G401 (cell line): ENCODE measurements at places on chromosomes 13 and 19.

DNA sequence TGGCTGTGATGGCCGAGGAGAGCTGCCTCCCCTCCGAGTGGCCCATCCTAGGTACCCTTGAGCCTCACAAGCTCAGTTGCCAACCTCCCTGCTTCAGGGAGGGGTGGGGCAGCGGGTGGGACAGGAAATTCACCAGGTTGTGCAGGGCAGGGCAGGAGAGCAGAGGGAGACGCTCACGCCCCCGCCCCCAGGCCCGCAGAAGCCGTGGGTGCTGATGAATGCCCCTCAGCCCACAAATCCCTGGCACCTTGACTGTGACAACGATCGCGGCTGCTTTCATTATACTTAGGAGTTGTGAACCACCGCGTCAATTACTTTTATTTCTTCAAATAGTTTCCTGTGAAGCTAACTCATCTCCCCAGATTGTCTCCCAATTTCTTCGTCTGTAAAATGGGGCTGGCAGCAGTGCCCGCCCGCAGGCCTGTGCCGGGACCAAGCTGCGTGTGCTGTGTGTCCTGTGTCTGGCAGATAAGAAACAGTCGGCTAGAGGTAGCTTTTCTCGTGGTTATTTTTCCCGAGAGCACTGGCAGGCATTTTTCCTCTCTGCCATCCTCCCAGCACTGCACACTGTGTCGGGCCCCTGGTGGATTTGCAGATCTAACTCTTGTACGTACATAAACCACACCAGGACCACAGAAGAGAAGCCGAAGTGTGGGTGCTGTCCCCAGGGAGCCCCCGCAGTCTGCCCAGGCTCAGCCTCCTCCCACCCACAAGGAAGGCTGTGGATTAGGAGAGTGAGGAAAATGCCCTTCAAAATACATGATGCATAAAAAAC lies 7.9 kb upstream of the RASA3 start:
- no peak for DNase-seq

GRCh38 chr13:59277106-59277505 lies 886.6 kb downstream of the DIAPH3 start:
- no peak for DNase-seq

GRCh38 chr13:92830821-92831220 lies 395.8 kb upstream of the GPC6 start:
- DNase-seq = no peak

DNA sequence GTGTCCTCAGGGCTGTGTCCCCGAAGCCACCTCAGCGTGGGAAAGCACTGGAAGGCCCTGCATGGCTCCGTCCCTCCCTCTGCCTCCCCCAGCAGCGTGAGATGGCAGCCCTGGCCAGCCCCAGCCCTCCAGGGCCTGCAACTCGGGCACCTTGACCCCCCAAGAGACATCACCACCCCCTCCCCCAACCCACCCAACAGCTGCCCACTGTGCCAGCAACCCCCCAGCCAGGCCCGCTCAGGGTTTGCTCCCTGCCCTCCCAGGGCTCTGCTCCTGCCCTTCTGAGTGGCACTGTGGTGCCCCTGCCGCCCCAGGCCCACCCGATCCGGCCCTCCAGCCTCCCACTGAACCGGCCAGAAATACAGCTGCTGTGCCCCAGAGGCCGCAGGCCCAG lies 1.5 kb upstream of the ASPDH start:
- no peak for DNase-seq

DNA sequence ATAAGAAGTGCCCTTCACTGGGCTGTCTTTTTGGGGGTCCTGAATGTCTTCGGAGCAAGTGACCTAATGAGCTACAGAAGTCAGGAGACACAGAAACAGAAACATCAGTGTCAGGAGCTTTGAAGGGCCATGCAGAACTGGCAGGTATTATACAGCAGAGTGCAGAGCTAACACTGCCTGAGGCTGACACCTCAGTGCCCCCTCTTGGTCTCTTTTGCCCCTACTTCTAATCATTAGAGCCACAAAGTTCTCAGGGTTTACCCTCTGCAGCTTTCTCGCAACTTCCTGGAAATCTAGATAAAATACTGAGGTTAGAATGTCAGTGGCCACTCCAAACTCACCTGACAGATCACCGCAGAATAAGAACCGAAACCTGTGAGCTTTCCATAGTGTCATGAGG lies 172.7 kb downstream of the B3GLCT start:
- DNase-seq = no peak

DNA sequence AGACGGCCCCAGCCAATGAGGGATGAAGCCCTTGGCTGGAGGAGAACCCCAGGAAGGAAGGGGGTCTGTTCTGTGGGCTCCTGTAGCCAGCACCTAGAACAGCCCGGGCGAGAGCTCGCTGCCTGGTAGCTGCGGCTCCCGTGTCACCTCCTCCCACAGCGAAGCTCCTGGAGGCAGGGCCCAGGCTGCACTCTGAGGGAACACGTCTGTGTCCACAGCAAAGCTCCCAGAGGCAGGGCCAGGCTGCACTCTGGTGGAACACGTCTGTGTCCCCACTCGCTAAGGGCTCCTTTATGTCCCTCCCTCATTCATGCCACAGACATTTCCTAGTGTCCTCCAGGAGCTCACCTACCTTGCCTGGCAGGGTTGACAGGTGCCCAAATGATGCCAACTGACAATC lies 8.4 kb downstream of the TRAPPC6A start:
- DNase-seq = no peak

GRCh38 chr19:3631053-3631861 lies 4.7 kb upstream of the CACTIN start:
- DNase-seq = no peak

DNA sequence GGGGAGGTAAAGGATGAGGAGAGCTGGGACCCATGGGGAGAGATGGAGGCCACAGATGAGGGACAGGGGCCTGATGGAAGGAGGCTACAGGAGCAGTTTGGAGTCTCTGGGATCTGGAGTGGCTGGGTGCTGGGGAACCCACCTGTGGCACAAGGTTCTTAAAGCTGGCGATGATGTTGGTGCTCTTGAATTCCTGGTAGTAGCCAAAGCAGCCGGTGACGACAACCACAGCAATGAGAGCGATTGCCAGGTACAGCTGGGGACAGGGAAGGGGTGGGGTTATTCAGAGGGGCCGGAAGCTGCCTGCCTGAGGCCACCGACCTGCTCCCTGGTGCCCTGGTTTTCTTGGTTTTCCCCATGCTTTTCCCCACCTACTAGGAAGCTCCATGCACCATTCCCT lies 2.8 kb downstream of the ATP4A start:
- DNase-seq = no peak

DNA sequence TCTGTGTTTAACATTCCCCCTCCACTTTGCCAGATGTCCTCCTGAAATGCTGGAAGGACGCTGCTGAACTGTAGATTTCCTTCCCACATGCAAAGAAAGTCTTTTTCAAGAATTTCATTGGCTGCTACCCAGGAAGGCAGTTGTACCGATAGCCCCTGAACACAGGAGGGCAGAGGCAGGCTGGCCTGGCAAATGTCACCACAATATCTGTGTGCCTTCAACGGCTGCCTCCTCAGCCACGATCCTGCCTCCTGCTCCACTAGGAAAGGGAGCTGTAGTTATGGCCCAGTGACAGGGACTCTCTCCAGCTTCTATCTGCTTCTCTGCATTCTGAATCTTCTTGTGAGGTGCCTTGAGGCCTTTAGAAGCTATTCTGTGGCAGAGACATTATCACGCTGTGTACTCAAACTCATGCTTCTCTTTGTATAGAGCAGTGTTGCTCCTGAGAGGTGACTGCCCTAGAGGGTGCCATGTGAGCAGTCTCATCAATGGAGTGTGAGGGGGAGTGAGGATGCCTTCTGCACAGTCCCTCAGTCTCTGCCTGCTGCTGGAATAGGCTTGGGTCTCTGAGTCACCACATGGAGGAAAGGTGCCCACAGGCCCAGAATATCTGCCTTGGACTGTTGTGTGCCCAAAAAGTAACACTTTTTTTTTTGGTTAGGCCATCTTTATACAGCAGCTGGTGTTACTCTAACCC lies 279.8 kb downstream of the DNAJC15 start:
- peak; percentile 48 for DNase-seq

DNA sequence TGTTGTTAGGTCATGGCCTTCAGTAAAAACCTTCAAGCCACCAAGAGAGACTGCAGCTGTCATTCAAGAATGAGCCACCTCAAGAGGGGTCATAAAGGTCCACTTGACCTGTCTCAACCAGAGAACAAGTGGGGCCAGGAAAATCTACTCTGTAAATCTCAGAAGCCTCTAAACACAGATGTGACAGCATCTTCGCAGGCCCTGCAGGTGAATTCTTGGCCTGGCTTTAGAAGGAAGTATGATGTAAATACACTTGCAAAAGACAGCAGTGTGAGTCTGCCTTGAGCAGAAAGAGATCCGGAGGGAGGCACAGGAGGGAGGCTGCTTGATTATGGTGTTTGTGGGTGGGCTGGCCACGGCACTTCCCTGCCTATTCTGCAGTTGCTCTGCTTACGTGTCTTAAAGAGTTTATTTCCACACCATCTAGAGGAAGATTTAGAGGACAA lies 1082.9 kb downstream of the UQCRFS1 start:
- no peak for DNase-seq

- no peak for DNase-seq
Measured at GRCh38 chr19:48487544-48487943, 18.4 kb downstream of the CYTH2 start.

DNA sequence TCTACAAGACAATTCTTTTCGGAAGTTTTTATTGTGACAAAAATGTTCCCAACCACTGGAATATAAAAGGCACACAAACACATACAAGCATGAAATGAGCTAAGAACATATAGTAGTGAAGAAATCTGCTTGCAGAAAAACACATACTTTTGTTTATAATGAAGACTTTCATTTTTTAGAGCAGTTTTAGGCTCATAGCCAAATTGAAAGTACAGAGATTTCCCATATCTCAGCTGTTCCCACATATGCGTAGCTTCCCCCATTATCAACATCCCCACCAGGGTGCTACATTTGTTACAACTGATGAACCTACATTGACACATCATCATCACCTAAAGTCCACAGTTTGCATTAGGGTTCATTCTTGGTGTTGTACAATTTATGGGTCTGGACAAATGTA lies 249.4 kb downstream of the KCTD12 start:
- no peak for DNase-seq

GRCh38 chr19:11843722-11844121 lies 4.8 kb upstream of the ZNF439 start:
- no peak for DNase-seq
